ENCODE measurements at places on chromosomes 5 and 9. TPM values are rescaled to one million over a fixed set of nuclear protein-coding genes. Genes with fewer than 3 reads are reported as not detected.

Gene FBP2
- 2.9 TPM for polyA plus RNA-seq

GRCh38 chr9:70011366-70011765 lies 32.3 kb upstream of the MAMDC2 start:
- no peak for DNase-seq

DNA sequence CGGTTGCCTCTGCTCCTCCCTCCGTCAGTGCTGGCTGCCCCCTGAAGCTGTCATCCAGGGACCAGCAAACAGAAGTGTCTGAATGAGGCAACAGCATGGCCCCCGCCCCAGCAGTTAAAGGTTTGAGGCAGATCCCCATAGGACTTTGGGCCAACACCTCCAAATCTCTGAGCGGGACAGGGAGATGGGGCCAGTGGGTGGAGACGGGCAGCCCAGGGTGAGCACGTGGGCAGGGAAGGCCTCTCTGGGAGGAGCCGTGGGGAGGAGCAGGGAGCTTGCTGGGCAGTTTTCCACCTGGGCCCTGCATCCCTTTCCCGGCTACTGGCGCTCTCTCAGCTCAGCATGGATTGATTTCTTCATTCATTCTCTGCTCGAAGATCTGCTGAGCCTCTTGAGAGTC lies 39.1 kb upstream of the NOTCH1 start:
- no peak for DNase-seq

DNA sequence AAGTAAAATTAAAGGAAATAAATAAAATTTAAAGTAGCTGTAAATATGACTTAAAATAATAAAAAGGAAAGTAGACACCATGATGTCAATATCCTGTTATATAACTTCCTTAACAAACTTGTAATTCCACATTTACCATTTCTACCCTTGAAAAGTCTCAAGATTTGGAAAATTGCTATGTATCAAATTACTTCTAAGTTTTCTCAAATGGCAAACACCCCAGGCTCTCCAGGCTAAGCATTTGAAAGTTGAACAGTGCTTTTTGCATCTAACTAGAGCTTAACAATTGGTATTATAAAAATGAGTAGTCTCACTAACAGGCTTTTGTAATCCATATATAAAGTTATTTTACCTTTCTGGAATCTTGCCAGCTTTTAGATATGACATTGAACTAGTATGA lies 41.5 kb upstream of the MACIR start:
- DNase-seq, result no peak

Gene MUSK
- polyA plus RNA-seq, result 0.51 TPM

All from right lung (tissue), 10 donors.